ENCODE measurements at places on chromosomes 6 and 20. TPM values are rescaled to one million over a fixed set of nuclear protein-coding genes. Genes with fewer than 3 reads are reported as not detected.

GRCh38 chr6:3303795-3304411 lies 45.2 kb downstream of the PSMG4 start:
- no peak for DNase-seq

- no peak for DNase-seq
These were observed 38.7 kb downstream of the DOK5 start for GRCh38 chr20:54514028-54514607.

GRCh38 chr6:165245287-165245686 lies 64.1 kb downstream of the C6orf118 start:
- DNase-seq, result peak; percentile 55

DNA sequence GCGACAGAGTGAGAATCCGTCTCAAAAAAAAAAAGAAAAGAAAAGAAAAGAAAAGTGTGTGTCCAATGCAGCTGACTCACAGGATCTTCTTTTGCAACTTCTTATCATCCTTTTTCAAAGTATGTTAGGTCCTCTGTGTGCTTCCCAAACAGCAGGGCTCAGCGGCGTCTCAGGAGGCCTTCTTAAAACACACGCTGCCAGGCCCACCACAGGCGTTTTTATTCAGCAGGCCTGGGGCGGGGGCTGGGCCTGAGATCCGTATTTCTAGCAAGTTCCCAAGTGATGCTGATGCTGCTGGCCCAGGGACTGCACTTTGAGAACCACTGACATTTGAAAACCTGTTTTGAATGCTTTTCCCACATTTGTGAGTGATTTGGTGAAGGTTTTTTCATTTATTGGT lies 57.1 kb downstream of the PSMG4 start:
- no peak for DNase-seq

The VWA7 gene
- 0.36 TPM for total RNA-seq

The ZNF391 gene
- 6.6 TPM for total RNA-seq
